COR-L47 (cell line): ENCODE measurements at places on chromosomes 11 and 22.

- DNase-seq, result peak; percentile 59
Observed at GRCh38 chr11:63945477-63946163, 6.8 kb downstream of the NAA40 start.

- no peak for DNase-seq
Observed at GRCh38 chr11:121225382-121225781, 67.2 kb upstream of the SC5D start.

DNA sequence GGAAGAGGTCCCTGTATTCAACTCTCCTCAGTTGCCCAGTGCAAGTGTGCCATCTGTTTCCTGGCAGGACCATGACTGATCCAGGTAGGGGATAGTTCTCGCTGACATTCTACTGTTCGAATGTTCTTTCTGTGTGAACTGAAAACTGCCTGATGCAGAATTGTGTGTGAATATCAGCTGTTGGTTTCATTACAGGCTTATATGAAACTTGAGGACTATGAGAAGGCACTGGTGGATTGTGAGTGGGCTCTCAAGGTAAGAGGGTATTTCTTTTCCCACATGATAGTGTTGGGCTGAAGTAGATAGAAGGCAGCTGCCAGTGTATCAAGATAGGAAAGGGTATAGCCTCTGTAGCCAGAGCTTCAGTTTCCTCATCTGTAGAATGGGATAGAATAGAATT, 15.3 kb downstream of the TTC12 start:
- DNase-seq, result no peak

GRCh38 chr11:34274712-34275398, 83.0 kb downstream of the ABTB2 start:
- DNase-seq, result no peak

- no peak for DNase-seq
Observed at GRCh38 chr11:30313580-30313979, 9.3 kb upstream of the ARL14EP start.

GRCh38 chr11:118434123-118434552, 2.2 kb upstream of the KMT2A start:
- peak; percentile 30 for DNase-seq

DNA sequence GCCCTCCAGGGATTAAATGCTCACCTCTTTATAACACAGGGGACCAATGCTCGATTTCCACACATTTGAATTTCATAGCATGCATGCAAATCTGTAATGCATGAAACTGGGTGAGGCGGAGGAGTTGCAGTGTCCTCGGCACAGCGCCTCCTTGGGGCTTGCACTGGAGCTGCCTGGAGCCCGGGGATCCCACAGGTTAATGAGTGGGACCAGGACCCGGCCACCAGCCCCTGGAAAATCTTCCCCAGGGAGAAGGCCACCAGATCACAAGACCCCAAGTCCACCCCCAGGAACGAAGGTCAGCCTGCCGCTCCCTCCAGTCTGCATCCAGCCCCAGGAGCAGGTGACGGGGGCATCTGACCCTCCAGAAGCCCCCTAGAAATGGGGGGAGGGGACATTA, 119.1 kb downstream of the MN1 start:
- no peak for DNase-seq

- DNase-seq, result no peak
Observed at GRCh38 chr22:20654343-20655208, 119.3 kb upstream of the SERPIND1 start.

- no peak for DNase-seq
Observed at GRCh38 chr11:63765688-63766241, 2.8 kb downstream of the ZFTA start.

DNA sequence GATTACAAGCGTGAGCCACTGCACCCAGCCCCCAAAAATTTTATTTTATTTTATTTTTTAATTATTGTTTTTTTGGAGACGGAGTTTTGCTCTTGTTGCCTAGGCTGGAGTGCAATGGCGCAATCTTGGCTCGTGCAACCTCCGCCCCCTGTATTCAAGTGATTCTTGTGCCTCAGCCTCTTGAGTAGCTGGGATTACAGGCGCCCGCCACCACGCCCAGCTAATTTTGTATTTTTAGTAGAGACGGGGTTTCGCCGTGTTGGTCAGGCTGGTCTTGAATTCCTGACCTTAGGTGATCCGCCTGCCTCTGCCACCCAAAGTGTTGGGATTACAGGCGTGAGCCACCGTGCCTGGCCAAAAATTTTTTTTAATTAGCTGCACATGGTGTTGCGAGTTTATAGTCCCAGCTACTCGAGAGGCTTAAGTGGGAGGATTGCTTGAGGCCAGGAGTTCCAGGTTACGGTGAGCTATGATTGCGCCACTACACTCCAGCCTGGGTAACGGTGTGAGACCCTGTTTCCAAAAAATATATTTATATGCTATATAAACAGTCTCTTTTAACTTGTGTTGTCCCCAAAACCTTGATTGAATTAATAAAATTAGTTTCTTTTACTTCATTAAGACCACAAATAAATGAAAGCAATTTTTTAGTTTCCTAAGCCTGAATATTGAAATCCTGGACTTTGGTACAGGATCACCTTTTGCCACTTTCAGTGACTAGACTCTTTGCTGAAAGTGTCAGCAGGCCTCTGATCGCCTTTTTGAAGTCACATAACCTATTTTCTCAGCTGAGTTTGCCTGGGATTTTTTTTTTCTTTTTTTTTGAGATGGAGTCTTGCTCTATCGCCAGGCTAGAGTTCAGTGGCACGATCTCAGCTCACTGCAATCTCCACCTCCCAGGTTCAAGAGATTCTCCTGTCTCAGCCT, 16.2 kb downstream of the ATG13 start:
- DNase-seq, result no peak

DNA sequence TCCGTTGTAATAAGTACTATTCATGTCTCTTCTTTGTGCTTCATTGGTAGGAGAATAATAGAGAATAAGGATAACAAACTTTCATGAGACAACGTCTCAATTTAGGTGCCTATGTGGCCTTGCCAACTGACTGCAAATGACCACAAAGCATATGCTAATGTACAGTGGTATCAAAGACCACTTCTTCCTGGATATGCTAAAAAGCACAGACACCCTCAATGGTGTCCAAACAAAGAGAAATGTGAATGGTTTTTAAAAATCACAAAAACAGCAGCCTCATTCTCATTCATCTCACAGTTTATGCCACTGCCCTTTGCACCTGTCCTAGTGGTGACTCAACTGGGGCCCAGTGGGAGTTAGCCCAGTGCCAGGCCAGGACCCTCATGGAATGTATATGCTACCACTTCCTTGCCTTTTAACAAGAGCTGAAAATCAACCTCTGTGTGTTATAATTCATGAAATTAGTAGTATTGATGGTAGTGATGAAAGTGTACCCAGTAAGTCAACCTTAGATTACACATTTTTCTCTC, 65.2 kb upstream of the MTMR2 start:
- no peak for DNase-seq

- DNase-seq, result no peak
Observed at GRCh38 chr11:117701781-117702180, 95.2 kb downstream of the DSCAML1 start.

DNA sequence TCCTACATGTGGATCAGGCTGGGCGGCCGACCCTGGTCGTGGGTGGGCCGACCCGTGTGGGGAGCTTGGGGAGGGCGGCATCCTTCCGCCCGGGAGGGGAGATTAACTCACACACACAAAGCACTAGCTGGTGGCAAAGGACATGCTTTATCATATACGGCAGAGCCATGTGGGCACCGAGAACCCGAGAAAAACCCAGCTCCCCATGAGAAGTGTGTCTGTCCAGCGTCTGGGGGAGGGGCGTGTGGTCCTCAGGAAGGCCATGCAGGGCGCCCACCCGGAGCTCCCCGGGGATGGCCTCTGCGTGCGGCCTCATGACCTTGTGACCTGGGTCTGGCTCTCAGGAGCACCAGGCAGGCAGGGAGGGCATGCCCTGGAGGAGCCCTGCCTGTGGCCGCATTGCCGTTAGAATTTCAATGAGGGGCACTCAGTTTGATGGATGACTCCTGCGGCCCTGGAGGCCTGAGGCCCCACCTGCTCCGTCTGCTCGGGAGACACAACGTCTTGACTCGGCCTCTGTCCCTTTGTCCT, 39.4 kb upstream of the TOLLIP start:
- DNase-seq, result no peak

DNA sequence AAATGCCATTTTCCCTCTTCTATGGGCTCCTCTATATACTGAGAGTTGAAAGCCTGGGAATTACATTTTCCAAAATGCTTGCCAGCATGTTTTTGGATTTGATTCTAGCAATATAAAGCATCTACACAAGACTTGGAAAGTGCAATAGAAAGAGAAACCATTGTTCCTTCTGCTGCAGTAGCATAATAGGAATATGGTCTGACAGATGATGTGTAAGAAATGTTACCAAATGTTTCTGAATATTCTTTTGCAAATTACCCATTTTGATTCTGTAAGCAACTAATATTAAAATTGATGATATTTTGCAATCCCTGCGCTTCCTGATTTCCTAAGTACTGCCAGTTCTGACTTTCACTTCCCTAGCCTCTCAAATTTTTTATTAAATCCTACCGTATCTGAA, 61.6 kb downstream of the CASP12 start:
- no peak for DNase-seq

DNA sequence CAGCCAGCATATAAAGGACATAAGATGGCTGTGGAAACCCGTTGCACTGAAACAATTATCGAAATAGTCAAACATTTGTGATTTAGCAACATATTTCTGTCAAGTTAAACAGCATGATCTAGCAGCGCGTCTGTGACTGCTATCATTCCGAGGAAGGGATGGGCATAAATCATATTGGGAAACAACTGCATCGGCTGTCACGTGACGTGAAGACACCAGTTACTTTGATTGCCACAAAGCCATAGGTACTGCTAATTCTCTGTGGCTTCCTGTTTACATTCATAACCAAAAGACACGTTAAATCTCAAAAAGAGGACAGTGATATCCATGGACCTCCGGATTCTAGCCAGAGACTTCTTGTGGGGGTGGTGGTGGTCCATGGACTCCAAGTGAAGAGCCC, 87.8 kb downstream of the CACNA1I start:
- no peak for DNase-seq

DNA sequence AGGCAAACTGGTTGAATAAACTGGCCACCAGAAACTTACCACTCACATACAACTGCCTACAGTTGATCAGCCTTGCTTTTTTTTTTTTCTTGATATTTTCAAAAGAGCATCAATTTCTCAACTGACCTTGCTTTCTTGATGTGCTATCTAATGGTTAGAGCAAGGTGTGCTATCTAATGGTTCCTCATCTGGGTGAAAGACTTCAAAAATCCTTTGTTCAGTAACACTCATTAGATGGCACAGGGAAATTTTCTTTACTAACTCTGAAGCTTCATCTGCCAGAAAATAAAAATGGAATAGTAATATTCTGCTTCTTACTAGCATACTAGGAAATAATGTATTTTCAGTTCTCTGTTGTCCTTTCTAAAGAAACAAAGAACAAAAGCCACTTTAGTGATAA, 51.2 kb upstream of the RAPSN start:
- DNase-seq, result no peak

DNA sequence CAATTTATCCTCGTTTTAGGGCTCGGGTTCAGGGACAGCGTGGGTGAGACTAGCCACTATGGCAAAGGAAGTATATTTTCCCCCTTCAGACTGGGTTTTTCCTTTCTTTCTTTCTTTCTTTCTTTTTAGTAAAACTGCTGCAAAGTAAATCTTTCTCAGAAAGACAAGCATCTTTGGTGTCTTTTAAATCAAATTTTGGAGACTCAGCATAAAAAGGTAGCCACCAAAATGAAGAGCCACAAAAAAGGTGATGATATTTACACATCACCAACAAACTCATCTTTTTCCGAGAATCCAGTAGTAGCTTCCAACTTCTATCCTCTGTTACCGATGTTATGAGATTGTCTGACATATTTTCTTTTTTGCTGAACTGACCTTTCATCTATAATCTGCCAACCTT, 88.6 kb downstream of the MPPED2 start:
- no peak for DNase-seq

DNA sequence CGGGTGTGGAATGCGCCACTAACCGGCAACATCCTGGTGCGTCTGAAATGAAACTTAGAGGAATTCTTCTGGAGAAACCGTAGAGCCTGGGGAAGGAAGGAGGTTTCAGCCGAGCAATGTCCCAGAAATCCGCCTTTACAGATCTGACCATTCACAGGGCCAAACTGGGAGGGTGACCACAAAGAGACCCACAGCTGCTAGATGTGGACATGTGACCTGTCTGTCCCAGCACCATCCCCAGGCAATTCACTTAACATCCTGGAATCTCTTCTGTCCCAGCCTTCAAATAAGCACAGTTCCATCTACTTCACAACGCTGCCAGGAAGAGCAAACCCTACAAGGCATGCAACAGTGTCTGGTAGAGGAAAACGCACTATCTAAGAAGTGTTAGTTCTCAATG, 9.8 kb downstream of the MCAT start:
- no peak for DNase-seq

- DNase-seq, result no peak
Observed at GRCh38 chr22:48696371-48696770, 1131.3 kb downstream of the BRD1 start.

GRCh38 chr11:44320289-44320973, 10.5 kb upstream of the ALX4 start:
- no peak for DNase-seq
